ENCODE measurements at places on chromosomes 11 and 22.
A peak's percentile ranks its signal among the peaks of the same experiment; 100 is the strongest.

DNA sequence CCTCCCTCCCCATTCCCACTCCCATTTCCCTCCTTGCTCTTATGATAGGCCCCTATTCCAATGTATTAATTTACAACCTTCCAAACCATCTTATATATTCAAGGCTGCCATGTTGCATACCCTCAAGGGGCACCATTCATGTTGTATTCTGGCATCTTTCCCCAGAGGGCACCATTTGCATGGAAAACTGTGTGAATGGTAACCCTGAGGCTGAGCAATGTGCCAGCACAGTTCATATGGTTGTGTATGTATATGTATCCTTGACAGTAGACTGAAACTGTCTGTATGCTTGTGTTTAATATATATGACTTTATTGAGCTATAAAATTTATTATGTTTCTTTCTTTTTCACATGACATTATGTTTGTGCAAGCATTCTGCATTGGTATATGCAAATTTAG, 7.3 kb downstream of the RASSF10 start:
- DNase-seq = no peak

GRCh38 chr11:130213143-130213978, 53.8 kb downstream of the ST14 start:
- no peak for DNase-seq

GRCh38 chr11:47052165-47052564, 115.6 kb downstream of the CSTPP1 start:
- no peak for DNase-seq

DNA sequence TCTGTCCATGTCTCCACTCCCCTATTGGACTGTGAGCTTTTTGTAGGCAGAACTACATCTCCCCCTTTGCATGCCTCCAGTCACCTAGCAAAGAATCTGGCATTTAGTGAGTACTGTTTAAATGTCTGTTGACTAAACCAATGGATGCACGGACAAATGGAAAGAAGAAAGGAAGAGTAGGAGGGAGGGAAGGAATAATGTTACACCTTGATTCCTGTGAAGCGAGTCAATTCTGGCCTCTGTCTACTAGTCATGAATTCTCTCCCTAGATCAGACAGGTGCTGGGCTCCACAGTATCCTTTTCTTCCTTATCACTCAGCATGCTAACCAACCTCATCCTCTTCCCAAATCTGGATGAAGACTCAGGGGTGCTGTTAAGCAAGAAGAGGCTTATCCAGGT, 33.6 kb downstream of the GALNT18 start:
- no peak for DNase-seq

GRCh38 chr22:46149512-46150033, 753 bp upstream of the PPARA start:
- peak; percentile 86 for DNase-seq

DNA sequence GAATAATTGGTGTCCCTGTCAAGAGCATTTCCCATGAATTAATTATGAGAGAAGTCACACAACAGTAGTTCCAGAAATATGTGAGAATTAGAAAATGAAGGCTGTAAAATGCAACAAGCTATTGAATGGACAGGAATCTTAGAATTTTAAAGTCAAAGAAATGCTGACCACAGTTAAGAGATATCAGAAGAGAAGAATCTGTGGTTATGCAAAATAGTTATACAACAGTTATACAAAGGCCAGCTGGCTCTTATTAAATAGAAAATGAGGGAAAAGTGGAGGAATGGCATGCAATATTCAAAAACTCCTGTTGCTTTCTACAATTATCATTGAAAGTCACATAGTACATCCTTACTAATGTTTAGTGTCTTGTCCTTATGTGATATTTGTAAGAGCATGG, 27.4 kb downstream of the CASP12 start:
- DNase-seq = no peak

- DNase-seq = no peak
Measured at GRCh38 chr22:29106839-29107238, 34.0 kb downstream of the KREMEN1 start.

GRCh38 chr11:45751430-45751829, 53.5 kb upstream of the SLC35C1 start:
- DNase-seq = no peak

DNA sequence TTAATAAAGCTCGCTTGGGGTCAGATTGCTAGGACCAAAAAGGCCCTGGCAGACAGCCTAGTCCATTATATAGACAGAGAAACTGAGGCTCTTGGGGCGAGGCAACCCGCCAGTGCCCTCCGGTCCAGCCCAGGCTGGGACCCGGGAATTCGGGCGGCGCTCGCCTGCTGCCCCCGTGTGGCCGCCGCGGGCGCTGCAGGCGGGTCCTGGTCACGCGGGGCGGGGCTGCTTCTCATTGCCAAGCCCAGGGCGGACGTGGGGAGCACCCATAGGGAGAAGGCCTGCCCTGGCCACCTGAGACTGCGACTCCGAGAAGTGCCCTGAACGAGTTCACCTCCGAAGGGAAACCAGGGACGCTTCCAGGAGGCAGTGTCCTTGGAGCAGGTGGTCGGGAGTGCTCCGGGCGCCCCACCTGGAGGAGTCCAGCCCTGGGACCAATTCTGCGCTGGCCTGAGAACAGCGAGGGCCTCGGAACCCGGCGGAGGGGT, 36.0 kb upstream of the CSNK1E start:
- DNase-seq = peak; percentile 91

- peak; percentile 75 for DNase-seq
Measured at GRCh38 chr22:41833369-41834004, 582 bp downstream of the SREBF2 start.

GRCh38 chr11:26070714-26071380, 261.1 kb upstream of the ANO3 start:
- no peak for DNase-seq

- no peak for DNase-seq
Measured at GRCh38 chr22:35674335-35674734, 26.1 kb downstream of the APOL6 start.

GRCh38 chr11:105840391-105840790, 181.6 kb downstream of the MSANTD4 start:
- no peak for DNase-seq

DNA sequence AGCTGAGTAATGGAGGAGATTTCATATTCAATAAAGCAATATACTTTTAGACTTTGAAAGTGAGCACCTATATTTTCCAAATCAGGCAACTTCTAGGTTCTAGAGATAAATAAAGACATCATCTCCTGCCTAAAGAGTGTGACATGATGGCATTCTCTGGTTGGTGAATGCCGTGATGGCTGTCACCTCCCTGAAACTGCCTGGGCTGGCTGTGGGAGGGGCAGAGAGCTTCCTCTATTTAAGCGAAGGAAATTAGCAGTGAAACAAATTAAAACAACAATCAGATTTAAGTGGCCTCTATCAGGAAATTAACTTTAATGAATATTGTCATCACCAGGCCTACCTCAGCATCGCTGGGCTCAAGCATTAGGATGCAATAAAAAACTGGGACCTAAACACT, 113.9 kb downstream of the ARL14EP start:
- DNase-seq = no peak

- DNase-seq = no peak
Measured at GRCh38 chr11:121763526-121763925, 310.8 kb upstream of the SORL1-AS1 start.

DNA sequence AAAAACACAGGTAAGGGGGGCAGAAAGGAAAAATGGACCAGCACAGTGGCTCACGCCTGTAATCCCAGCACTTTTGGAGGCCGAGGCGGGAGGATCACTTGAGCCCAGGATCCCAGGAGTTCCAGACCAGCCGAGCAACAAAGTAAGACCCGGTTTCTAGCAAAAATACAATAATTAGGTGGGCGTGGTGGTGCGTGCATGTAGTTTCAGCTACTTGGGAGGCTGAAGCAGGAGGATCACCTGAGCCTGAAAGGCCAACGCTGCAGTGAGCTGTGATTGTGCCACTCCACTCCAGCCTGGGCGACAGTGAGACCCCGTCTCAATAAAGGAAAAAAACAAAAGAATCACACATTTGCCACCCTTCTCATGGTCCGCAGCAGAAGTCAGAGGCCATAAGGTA, 519.4 kb downstream of the BRD1 start:
- no peak for DNase-seq

DNA sequence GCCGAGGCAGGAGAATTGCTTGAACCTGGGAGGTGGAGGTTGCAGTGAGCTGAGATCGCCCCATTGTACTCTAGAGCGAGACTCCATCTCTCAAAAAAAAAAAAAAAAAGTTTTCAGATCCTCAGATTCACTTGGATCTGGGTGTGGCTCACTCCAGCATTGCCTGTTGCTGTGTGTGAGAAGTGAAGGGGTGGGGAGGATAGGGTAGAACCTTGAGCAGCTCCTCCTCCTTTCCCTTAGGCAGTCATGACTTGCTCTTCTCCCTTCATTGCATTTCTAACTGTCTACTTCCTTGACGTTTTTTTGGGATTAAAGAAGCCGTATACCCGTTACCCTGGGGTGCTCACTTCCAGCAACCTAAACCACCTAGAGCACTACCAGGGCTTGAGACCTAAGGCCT, 63.1 kb upstream of the YWHAH start:
- DNase-seq = no peak

All from Right ventricle myocardium inferior (tissue), 1 donor.